ENCODE measurements at places on chromosomes 12 and 14.
A peak's percentile ranks its signal among the peaks of the same experiment; 100 is the strongest.

DNA sequence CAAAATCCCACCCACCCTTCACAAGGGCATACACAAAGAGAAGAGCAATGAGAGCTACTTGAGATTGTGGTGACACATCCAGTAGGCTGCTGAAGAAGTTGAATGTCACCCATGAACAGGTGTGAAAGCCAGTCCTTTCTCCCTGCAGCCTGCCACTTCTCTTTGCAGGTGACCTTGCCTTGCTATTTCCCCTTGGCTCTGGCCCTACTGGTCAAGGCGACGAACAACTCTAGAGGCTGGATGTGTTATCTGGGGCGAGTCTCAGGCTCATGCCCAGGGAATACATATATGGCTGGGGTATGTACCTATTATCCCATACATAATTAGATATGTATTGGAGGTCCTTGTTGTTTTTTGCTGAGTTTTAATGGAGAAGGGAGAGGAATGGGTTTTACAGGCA lies 70.2 kb upstream of the EGLN3 start:
- DNase-seq, result no peak

- no peak for DNase-seq
These were observed 367.0 kb upstream of the TMEM132C start for GRCh38 chr12:127899971-127900370.

DNA sequence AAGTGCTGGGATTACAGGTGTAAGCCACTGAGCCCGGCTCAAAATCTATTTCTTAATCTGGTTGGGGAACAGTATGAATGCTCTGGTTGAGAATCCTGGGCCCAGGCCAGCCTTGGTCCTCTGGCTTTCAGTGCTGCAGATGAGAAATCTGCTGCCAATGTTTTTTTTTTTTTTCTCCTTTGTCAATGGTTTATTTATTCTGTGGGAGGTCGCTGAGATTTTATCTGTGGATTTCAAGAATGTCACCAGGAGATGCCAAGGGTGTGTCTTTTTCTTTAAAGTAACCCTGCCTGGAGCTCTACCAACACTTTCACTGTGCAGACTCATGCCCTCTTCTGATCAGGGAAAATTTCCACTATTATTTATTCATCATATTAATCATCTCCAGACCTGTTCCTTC lies 3.6 kb downstream of the SLC25A29 start:
- no peak for DNase-seq

DNA sequence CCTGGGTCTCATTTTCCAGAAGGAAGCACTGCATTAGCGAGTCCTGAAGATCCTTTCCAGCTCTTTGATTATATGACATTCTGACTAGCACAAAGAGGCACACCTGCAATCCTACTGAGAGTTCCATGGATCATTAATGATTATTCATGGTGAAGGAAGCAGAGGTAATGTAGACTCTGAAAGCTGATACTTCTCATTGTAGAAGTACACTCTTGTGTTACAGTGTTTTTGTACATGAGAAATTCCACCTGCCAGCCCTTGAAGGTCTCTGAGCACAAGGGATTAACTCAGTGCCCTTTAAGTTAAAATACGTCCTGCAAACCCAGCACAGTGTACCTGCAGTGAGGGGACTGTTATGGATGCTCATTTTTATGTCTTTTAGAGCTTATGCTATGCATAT lies 558.8 kb upstream of the FBXO33 start:
- no peak for DNase-seq

DNA sequence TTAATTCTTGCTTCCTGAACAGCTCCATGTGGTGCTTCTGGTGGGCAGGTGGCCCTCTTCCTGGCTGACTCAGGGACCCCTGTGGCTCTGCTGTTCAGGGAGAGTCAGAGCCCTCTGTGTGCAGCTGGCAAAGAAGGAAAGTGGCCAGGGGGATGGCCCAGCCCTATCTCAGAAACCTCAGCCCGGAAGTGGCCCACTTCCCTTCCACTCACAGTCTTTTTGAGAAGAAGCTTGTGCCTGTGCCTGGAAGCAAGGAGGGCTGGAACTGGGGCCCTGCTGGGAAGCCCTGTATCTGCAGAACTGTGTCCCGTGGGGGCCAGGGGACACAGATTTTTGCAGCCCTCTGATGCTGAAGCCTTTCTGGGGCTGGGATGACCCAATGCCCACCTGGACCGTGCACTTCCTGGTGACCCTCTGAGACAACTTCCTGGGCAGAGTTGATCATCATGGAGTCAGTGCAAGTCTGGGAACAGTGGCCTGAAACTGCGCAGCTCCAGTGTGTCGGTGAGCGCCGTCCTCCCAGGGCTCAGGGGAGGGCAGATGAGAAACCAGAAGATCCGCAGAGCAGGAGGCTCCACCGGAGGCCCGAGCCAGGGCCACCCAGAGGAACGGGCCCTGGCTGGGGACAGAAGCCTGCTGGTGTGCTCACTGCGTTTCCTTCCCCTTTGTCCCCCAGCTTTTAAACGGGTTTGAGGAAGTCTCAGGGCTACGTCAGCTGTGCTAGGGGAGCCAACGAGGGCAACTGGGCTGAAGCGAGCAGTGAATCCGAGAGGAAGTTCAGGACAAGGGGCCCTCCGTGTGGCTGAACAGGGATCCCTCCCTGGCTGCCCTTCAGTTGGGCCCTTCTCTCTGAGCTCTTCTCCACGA lies 217.4 kb upstream of the RTL1 start:
- no peak for DNase-seq

DNA sequence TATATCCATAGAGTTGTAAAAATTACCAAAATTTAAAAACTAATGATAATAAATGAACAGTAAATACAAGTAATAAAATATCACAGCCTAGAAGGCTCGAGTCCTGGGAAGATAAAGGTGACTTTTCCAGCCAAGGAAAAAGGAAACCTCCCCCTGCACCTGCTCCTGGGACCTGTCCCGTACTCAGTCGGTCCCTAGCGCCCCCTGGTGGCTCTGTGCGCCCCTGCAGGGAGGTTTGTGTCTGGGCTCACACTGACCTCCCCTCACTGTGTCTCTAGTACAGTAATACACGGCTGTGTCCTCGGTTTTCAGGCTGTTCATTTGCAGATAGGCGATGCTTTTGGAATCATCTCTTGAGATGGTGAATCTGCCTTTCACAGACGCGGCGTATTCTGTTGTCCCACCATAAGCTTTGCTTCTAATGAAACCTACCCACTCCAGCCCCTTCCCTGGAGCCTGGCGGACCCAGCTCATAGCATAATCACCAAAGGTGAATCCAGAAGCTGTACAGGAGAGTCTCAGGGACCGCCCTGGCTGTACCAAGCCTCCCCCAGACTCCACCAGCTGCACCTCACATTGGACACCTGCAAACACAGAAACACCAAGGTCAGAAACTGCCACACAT lies 1030.4 kb downstream of the TMEM121 start:
- no peak for DNase-seq

DNA sequence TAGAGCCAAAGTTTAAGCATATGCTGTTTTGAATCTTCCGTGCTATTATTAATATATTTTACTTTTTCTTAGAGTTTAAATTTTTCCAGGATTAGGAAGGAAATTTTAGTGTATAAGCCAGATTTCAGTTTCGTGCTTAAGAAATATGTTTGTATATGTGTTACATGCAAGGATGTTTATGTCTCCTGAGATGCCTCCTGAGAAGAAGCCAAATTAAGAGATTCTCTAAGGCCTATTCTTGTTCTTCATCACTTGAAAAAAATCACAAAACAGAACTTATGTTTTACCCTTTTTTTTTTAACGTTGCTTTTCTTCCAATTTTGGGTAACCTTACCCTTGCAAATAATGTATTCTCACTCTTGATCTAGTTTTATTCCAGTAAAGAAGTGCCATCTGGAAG lies 412.7 kb downstream of the TMTC2 start:
- DNase-seq, result no peak

DNA sequence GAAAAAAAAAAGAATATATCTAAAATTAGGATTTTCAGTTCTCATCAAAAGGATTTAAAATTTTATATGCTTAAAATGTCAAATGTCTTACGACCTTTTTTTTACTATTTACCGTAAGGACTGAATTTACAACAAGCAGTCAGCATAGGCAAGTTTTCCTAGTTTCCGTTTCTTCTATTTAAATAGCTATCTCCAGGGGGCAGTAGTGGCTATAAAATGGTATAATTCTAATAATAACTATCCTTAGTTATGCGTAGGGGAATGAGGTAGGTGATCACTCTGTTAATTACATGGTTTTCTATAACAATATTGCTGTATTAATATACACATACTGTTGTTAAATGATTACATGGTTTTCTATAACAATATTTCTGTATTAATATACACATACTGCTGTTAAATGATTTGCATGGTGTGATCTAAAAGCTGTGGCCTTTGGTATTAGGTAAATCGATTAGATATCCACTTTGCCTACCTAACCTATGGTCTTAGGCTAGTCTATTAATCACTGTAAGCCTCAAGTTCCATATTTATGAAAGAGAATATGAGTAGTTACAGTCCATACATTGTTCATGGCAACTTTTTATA lies 217.7 kb upstream of the PDZRN4 start:
- no peak for DNase-seq

DNA sequence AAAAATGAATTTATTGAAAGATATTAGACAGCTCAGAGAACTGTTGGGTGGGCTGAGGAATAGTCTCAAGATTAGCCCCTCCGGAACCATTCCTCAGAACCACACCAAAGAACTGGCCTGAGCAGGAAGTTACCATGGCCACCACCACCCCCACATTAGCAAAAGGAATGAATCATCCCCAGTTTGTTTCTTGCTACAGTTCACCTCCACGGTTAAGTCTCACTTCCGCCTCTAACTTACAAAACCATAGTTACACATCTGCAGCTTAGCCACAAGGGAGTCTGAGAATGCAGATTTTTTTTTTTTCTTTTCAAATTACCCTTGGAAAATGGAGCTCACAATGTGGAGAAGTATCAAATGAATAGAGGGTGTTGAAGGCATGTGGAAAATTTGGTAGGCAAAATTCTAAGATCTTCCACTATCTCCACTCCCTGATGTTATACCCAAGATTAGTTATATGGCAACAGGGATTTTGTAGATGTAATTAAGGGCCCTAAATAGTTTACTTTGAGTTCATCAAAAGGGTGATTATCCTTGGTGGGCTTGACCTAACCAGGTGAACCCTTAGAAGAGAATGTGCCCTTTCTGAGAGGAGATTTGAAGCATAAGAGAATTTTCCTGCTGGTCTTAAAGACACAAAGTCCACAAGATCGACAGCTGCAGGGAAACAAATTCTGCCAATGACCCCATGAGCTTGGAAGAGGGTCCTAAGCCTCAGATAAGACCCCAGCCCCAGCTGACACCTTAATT lies 129.8 kb upstream of the KRR1 start:
- peak; percentile 85 for DNase-seq

DNA sequence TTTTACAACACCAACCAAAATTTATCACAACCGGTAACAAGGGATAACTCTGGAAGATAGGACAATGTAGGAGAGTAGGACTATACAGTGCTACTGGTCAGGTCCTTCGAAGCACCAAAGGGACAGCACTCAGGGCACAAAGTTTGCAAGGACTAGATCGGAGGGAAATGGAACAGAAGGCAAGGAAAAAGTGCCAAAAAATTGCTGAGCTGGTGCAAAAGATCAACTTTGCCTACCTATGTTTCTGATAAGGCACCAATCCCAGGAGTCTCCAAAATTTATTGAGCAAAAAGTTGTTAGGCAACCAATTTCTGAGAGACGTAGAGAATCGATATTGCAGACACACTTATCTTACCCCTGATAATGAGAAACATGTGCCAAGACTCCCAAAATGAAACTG lies 160.0 kb upstream of the PLEKHA5 start:
- no peak for DNase-seq

Measured in astrocyte of the hippocampus (primary cell).